ENCODE measurements at places on chromosomes 7 and 10.

- DNase-seq, result no peak
These were observed 11.7 kb downstream of the SLC39A12 start for GRCh38 chr10:17963431-17963830.

DNA sequence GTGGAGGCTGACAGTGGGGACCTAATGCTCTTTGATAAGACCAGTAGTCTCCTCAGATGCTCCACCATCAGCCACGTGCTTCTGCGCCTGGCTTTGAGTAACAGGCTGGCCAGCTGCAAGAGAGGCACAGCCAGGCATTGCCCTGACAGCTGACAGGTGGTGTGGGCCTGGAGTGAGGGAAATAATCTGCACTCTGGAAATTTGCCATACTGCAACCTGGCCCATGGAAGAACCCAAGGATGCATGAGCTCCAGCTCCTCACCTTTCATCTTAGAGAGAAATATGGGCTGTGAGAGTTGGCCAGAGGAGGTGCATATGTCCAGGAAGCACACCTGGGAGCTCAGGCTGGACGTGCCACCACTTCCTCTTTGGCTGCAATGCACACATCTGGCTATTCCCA, 118.9 kb downstream of the PLXDC2 start:
- DNase-seq, result no peak

- peak; percentile 5 for DNase-seq
These were observed 494 bp downstream of the PALS2 start for GRCh38 chr7:24573554-24574338.

DNA sequence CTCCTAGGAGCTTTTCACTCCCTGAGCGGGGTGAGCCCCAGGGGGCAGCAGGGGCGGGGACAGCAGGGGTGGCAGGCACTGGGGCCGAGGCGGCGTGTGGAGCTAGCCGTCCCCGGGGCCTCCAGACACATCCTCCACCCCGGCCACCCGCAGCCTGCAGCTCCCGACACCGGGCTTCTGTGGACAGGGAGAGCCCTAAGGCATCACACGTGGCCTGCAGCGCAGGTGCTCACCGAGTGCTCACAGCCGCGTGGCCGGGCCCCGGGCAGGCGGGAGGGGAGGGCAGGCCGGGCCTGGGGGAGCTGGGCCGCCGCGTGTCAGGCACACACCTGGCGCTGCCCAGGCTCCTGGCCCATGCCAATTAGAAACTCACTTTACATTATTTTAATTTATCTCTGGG, 51.4 kb downstream of the MICALL2 start:
- DNase-seq, result no peak

GRCh38 chr7:130216750-130217149, 9.1 kb downstream of the SSMEM1 start:
- no peak for DNase-seq

DNA sequence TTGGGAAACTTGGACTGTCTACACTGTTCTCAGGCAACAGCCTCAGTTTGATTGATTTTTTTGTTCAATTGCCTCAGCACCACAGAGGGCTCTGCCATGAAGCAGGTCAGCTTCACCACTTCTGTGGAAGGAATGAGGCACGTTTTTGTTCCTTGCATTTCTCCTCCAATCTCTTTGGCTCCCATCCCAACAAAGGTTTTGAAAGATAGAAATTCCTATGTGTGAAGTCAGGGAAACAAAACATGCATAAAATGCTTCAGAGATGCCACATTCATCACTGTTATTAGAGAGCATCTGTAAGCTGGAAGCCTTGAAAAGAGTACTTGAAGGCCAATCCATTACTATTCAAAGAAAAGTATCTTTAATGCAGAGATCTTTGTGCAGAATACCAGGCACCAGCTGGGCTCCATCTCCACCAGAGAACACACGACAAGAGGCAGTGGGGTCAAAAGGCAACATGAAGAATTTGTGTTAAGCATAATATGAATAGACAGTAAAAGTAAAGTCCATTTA, 249.1 kb upstream of the LYZL1 start:
- DNase-seq, result no peak

GRCh38 chr7:117485118-117485620, 5.3 kb downstream of the CFTR start:
- no peak for DNase-seq

- DNase-seq, result no peak
These were observed 314.7 kb upstream of the ZNF32 start for GRCh38 chr10:43963379-43963778.

DNA sequence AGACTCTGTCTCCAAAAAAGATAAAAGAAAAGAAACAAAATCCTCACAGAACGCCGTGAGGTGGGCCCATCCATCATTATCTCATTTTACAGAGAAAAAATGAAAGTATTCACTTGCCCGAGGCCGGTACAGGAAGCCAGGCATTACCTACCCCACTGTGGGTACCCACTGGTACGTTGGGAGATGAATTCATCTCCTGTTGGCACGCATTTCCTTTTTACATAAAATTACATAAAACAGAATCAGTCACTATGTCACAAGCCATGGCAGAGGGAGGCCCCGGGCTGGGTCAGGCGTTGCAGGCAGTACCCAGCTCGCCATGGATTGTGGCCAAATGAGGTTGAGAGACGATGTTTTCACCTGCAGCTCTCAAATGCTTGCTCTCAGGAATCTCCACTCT, 38.6 kb upstream of the TNRC18 start:
- no peak for DNase-seq

DNA sequence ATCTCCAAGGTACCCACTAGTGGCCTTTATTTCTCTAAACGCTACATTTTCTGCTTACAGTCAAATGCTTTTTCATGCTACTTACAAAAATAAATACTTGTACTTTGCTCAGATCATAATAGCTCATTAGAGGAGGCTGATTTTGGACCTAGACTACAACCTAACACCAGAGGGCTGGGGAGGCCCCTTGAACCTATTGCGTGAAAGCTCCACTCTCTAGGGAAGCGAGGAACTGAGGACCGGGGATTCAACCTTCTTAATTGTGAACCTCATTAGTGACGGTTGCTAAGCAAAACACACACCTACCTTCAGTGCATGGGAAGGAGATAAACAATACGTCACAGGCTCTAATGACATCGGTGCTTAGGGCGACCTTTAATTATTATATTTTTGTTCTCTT, 92.1 kb downstream of the EBF3 start:
- DNase-seq, result no peak

DNA sequence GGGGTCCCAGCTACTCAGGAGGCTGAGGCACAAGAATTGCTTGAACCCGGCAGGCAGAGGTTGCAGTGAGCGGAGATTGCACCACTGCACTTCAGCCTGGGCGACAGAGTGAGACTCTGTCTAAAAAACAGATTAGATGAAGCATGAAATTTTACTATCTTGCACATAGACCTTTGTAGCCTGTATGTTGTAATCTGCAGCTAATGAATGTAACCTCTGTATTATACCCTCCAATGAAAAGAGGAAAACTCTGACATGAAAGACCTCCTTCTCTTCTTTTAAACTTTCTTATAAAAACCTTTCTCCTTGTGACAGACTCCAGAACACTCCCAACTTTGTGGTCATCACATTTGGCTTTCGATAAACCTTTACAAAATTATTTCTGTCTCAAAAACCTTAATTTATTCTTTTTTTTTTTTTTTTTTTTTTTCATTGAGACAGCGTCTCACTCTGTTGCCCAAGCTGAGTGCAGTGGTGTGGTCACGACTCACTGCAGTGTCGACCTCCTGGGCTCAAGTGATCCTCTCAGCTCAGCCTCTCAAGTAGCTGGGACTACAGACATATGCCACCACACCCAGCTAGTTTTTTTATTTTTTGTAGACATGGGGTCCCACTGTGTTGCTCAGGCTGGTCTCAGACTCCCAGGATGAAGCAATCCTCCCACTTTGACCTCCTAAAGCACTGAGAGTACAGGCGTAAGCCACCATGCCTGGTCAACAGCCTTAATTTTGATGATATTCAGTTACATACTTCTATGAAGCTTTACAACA, 97.4 kb downstream of the SVOPL start:
- DNase-seq, result no peak

- no peak for DNase-seq
These were observed 62.4 kb downstream of the FZD1 start for GRCh38 chr7:91326516-91327199.

- DNase-seq, result no peak
These were observed 90.2 kb downstream of the UBE3C start for GRCh38 chr7:157228864-157229422.

GRCh38 chr7:125057963-125058362, 128.3 kb upstream of the POT1 start:
- DNase-seq, result no peak

- DNase-seq, result no peak
These were observed 104.1 kb upstream of the SLC25A13 start for GRCh38 chr7:96426027-96426426.

DNA sequence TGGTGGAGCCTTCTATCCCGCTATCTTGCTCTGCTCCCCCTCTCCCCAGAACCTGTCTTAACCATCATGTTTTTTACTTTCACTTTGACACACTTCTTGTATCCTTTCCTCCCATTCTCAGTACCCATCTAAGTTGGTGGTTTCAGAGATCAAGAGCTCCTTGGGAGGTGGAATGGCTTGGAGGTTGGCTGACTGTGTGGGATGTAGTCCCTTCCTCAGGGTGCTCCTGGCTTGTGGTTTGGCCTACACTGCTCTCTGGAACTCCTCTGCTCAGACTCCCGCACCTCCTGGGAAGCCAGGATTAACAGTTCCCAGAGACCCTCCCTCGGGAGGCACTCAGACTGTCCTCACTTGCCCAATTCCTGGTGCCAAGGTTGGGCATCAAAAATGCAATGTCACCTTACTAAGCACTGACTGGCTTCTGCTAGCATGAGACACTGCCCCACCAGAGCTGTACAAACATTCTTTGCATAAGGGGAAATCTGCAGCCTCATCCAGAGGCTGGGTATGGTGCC, 93.1 kb upstream of the NAMPT start:
- DNase-seq, result no peak

GRCh38 chr10:75712242-75712880, 280.9 kb downstream of the LRMDA start:
- no peak for DNase-seq

GRCh38 chr10:135601-136464, 578 bp downstream of the ZMYND11 start:
- peak; percentile 30 for DNase-seq

GRCh38 chr10:110346914-110347313, 42.2 kb upstream of the SMNDC1 start:
- no peak for DNase-seq

DNA sequence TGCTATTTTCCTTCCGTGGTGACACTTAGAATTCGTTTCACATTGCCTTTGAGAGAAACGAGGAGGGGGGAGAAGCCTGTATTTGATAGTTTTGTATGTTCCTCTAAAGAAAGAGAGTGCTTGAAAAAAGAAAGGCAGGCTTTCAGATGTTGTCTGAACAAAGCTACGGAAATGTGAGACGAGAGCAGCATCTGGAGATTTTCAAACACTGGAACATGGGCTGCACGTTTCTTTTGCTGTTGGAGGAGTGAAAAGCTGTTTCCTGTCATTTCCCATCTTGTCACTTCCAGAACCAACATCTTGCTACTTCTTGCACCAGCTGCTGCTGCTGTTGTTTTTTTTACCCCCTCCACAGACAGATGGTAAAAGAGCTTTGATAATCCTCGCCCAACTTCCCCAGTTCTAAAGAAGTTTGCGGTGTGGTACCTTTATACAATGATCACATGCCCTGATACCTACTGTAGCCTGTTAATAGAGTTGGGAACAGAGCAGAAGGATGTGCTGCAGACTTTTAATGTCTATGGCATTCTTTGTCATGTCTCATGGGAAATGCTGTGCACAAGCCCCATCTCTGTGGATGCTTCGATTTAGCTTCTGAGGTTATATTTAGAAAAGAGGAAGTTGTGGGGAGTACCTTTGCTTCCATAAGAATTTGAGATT, 408.1 kb downstream of the AUTS2 start:
- DNase-seq, result no peak

GRCh38 chr10:48366261-48366660, 59.8 kb downstream of the MAPK8 start:
- DNase-seq, result no peak

DNA sequence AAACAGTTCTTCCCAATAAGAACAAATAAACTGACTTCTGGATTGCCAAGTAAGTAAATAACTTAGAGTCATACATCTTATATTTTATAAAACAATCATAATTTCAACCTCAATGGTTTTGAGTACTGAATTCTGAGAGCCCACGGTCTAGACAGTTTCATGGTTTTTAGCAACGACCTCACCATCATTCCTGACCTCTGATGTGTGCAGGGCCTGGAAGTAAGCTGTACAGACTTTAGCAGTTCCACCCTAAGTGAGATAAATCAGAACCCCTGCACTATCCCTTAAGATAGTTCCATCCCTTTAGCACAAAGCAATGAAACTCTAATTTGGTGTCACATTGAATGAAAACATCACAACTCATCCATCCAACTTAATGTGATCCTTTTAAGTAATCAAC, 86.0 kb downstream of the NEBL start:
- no peak for DNase-seq

- DNase-seq, result no peak
These were observed 52.0 kb downstream of the KLRG2 start for GRCh38 chr7:139431459-139431858.

DNA sequence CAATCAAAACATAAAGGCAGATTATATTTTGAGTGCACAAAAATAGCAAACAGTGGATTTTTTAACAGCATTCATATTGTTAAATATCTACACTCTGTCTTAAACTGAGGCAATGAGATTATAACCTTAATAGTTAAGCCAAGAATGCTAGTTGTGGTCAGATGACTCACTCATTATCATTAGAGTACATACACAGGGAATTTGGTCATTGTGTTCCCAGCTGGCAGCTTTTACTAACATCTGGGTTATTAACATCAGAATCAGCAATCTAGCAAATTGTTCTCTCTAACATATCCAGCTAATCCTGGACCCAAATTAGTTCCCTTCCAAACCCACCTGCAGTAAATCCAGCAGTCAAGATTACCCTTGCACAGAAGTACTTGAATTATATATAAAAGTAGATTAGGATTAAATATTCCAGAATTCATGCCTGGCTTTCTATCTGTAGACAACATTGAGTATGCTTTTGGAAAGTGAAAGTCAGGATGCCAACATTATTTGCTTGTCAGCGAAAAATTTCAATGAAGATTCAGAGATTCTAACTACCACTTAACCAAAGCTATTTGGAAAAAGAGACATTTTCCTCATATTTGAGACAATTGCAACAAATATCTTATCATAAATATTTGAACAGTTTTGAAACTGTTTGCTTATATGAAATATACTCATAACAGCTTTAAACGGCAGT, 1035.6 kb upstream of the PHF14 start:
- no peak for DNase-seq

GRCh38 chr7:107850216-107850615, 40.8 kb upstream of the DLD start:
- DNase-seq, result no peak

GRCh38 chr7:29588900-29589696, 25.5 kb downstream of the PRR15 start:
- no peak for DNase-seq

GRCh38 chr10:33939410-33939809, 604.9 kb upstream of the NRP1 start:
- no peak for DNase-seq

- no peak for DNase-seq
These were observed 209.1 kb upstream of the ZNF722 start for GRCh38 chr7:63789378-63790176.

GRCh38 chr10:132670546-132671227, 115.3 kb downstream of the NKX6-2 start:
- no peak for DNase-seq

- DNase-seq, result no peak
These were observed 3.1 kb downstream of the RASGEF1A start for GRCh38 chr10:43263551-43264343.

Data from stimulated activated CD8-positive, alpha-beta memory T cell treated with anti-CD3 and anti-CD28 coated beads, Interleukin-15, amount 100 ng/mL, for 24 hours (primary cell).